ENCODE measurements at places on chromosomes 3 and 15.

DNA sequence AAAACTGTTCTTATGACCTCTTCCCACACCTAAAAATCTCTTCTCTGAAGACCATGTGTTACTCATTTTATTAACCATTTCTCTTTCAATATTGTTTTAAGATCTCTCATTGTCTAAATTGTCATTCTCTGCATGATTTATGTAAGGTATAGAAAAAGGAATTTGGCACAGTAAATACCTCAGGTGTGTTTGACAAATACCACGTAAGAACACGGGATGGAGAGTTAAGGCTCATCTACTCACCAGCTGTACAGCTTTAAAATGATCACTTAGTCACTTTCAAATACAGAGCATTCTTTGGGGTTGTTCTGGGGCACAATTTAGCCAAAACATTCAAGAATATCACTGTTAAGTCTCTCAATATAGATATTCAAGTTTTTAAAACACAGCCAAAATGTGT is 627.1 kb downstream of the MCTP2 start:
- no peak for DNase-seq

DNA sequence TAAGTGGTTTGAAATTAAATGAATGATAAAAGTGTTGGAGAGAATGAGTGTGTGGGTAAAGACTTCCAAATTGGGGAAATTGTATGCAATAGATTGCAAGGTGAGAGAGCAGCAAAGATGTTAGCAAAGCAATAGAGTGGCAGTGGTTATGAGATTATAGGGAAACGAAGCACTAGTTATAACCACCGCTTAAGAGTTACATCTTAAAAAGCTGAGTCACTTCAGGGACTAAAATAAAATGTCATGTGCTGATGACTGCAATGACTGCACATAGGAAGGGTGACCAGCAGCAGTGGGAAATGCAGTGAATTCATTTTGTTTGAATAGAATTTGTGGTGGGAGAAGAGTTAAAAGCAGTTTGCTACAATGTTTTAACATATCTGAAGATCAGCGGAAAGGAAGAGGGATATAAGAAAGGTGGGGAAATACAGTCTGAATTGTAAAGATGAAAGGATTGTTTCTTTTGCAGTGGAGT is 127.3 kb downstream of the RAP2B start:
- DNase-seq = no peak

GRCh38 chr3:85851071-85851470 is 892.3 kb downstream of the CADM2 start:
- no peak for DNase-seq

GRCh38 chr3:115553796-115554486 is 69.4 kb upstream of the GAP43 start:
- DNase-seq = no peak

DNA sequence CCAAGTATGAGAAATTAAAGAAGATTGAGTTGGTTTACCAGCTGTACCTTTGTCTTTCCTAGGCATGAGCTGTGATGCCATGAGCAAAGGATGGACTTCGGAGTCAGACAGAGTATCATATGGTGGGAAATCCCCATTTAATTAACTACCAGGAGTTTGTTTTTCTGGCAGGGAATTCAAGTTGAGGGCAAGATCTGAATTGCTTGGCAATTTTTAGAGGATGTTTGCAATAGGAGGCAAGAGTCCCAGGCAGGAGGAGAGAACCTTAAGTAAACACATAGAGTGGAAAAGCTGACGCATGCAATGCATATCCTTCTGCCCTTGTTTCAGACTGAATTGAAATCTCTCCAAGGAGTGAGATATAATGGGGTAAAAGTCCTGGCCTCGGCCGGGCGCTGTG is 569.7 kb upstream of the MDFIC2 start:
- DNase-seq = no peak

DNA sequence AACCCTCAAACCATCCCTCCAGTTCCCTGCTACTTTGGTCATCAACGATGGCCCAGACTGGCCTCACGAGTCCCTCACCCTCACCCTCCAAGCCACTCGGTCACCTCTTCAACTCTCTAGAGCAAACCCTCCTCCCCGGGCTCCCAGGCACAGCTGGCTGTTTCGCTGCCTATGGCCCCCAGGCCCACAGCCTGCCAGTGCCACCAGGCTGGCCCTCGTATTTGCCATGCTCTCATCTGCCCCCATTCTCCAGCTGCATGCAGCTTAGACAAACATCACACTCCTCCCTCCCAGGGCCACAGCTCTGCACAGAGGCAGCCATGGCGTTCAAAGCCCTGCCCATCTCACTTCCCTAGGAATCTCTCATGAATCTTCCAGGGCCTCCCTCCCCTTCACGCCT is 13.8 kb downstream of the RAB43 start:
- DNase-seq = no peak

GRCh38 chr15:70266412-70267121 is 168.8 kb upstream of the TLE3 start:
- DNase-seq = peak; percentile 91

DNA sequence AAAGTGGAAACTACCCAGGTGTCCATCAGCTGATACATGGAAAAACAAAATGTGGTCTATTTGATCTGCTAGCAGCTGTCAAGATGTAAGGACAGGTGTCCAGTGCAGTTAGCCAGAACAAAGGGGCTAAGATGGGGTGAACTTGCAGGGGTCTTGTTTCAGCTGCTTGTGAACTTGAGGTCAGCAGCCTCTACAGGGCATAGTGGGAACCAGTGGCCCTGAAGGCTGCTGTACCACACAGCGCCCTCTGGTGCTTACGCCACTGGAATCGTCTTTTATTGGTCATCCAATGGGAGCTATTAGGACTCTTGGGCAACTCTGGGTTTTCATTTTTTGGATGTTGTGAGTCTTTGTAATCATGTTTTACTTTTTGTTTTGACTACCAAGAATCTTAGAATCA is 62.2 kb upstream of the CTSH start:
- no peak for DNase-seq

- DNase-seq = no peak
Observed at GRCh38 chr15:100277087-100277855, 64.5 kb downstream of the ADAMTS17 start.

GRCh38 chr15:31473385-31474058 is 146.9 kb downstream of the KLF13 start:
- no peak for DNase-seq

- no peak for DNase-seq
Observed at GRCh38 chr15:51038162-51038973, 56.3 kb downstream of the TNFAIP8L3 start.

- no peak for DNase-seq
Observed at GRCh38 chr15:63969652-63970421, 76.4 kb downstream of the DAPK2 start.

DNA sequence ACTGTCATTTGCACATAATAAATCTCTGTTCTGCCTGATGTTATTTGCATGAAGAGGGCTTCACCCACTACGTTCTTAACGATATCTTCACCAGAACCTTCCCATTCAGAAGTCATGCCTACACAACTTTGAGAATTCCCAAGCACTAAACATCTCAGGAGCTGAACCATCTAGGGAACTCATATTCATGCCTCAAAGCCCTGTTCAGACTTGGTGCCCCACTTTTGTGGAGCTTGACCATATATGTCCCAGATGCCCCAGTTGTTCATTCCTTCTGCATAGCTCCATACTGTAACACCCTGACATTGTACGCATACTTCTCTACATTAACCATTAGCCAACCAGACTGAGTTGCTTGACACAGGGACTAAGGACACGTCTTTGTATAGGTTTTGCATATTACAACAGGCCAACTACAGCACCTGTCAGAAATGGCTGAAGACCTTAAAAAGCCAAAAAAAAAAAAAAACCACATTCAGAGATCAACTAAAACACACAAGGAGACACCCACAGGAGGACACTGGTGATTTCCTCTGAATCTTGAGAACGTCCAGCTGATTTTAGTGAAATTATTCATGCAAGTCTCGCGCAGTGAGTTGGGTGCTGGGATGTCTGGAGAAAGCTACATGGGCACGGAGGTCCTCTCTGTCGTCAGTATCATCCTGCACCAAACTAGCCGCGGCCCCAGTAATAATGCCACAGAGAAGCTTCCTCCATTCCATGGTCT is 141.4 kb downstream of the FOXP1 start:
- no peak for DNase-seq

GRCh38 chr3:62898530-62899496 is 23.6 kb upstream of the CADPS start:
- DNase-seq = no peak

DNA sequence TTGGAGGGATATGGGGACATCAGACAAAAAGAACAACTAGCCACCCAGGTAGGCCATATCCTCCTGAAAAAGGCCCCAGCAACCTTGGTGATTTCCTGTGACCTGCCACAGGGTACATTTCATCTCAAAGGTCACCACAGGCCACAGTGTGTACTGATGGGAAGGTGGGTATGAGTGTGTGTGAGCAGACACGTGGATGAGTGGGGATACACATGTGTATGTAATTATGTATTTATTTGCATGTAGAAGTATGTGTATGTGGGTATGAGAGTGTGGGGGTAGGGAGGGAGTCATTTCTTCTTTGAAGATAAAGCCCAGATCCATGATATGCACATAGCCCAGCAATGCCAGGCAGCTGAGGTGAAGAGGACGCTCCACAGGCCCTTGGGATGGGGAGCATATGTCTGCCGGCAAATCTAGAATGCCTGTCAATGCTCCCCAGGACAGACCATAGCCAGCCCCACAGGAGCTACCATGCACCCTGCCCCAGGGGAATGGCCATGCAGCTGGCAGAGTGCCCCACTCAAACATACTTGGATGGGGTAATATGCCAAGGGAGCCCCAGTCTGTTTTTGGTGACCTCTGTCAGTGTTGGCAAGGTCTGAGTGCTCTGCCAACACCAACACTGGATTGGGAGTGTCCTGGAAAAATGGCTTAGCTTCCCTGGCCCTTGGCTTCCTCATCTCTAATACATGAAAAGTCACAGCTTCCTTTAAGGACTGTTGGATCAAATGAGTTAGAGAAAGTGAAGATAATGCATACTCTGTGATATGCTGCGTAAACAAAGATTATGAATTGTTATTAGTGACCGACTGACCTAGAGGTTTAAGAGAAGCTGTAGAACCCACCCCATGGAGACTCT is 42.4 kb downstream of the RAB6B start:
- DNase-seq = no peak

DNA sequence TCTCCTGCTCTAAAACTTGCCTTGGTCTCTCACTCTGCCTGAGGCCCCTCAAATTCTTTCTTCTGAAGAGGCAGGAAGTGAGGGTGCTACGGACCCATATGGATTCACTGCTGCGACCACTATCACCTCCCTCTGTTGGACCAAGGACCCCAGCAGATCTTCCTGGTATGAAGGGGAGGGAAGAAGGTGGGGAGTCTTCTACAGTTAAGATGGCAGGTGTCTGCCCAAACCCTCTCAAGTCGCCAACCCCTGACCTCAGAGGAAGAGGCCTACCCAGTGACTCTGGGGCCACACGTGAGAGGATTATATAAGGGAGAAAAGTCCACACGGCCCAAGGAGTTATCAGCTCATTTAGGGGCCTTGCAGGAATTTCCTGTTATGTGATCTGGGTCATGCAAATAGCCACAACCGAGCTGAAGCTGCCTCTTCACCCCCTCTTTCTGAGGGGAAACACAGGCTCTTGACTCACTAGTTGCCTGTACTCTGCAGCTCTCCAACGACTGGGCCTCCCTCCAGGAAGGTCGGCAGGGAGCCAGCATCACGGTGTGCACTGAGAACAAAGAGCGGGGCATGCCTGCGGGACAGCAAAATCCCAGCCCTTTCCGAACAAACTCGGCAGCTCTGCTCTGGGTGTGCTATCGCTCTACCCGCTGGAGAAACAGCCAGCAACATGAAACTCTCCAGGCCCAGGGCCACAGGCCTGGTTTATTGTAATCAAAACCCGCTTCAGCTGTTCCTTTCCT is 116.0 kb downstream of the XXYLT1 start:
- peak; percentile 91 for DNase-seq

DNA sequence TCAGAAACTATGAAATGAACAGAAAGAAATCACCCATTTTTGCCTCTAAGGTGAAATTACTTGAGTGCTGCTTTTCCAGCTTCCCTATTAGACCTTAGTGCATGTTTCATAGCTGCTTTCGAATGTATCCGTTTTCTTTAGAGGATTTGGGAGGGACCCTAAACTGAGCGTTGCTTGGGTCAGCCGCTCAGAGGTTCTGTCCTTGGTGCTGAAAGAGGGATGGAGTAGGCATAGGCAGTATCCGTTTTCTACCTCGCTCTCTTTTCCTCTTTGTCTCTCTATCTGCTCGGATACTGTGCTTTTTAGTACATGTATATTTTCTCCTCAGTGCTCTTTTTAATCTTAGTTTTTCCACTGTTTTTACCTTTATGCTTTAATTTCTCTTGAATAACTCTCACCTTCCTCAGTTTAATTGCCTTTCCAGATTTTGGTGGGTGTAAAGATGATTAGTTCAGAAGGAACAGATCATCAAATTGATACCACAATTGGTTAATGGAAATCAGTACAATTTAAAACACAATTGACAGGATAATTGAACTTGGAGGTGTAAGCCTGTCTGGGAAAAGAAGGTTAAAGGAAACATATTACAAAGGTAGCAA is at the start of gene DRD3:
Gene DRD3, minus strand, starts transcription at position 283 of the 599 bp plus-strand sequence. CDS start 7,060 bp downstream, outside the sequence.
- DNase-seq = no peak

DNA sequence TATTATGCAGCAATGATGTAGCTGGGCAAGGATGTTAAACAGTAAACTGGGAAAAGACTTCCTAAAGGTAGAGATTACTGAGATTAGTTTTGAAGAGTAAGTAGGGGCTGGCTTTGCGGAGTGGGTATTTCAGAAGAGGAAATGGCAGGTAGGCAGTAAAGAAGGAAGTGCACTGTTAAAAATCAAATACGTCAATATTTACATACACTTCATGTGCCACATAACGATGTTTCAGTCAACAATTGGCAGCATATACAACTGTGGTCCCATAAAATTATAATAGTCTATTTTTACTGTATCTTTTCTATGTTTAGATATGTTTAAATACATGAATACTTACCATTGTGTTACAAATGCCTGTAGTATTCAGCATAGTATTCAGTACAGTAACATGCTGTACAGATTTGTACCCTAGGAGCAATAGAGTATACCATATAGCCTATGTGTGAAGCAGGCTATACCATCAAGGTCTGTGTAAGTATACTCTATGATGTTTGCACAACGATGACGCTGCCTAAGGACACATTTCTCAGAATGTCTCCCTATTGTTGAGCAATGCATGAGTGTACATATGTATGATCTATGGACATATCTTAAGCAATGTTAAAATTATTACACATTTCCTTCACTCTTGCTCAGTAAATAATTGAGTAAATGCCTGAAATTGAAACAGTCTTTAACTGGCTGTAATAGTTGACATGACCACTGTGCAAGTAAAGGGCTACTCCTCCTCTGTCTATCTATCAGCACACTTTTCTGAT is 196.7 kb downstream of the ISL2 start:
- DNase-seq = no peak

DNA sequence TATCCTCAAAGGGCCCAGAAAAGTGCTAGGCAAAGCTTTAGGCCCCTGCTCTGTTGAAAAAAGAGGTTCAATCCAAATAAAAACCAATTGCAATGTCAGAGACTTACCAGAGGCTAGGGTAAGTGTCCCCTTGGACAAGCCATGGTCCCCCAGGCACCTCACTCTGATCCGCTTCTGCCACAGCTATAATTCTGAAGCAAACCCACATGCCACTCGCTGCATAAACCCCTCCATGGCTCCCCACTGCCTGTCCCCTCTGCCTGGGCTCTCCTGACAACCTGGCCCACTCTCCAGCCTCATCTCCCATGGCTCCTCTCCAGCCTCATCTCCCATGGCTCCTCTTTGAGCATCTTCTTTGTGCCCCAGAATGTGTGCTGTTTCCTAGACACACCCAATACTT is 169.6 kb upstream of the TLE3 start:
- DNase-seq = no peak

- DNase-seq = no peak
Observed at GRCh38 chr15:35327789-35328188, 218.2 kb downstream of the DPH6 start.

- DNase-seq = no peak
Observed at GRCh38 chr3:143783851-143784370, 64.4 kb downstream of the SLC9A9 start.

- no peak for DNase-seq
Observed at GRCh38 chr15:50146632-50147031, 27.6 kb upstream of the ATP8B4 start.

Measured in Right ventricle myocardium inferior (tissue), 1 donor.